ENCODE measurements at places on chromosomes 4 and X.

GRCh38 chrX:13428053-13428786 lies 108.4 kb upstream of the ATXN3L start:
- no peak for DNase-seq

- no peak for DNase-seq
Observed at GRCh38 chrX:73922856-73923455, 360.0 kb downstream of the CHIC1 start.

DNA sequence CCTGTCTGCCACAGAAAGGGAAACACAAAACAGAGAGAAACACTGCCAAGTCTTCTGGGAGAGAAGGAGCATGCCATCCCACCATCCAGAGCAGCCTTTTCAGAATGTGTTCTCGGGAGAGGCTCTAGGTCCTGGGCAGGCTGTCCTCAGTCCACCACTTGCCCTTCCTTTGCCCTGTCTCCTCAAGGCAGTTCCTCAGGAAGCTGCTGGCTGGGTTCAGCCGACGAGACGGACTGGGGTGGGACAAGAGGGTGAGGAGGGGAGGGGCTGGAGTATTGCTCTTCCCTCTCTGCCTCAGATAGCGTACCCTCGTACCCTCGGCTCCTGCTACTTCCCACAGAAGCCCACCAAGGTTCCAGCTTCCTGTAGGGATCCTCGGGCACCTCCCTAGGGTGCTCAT lies 26.6 kb upstream of the LGI2 start:
- no peak for DNase-seq

DNA sequence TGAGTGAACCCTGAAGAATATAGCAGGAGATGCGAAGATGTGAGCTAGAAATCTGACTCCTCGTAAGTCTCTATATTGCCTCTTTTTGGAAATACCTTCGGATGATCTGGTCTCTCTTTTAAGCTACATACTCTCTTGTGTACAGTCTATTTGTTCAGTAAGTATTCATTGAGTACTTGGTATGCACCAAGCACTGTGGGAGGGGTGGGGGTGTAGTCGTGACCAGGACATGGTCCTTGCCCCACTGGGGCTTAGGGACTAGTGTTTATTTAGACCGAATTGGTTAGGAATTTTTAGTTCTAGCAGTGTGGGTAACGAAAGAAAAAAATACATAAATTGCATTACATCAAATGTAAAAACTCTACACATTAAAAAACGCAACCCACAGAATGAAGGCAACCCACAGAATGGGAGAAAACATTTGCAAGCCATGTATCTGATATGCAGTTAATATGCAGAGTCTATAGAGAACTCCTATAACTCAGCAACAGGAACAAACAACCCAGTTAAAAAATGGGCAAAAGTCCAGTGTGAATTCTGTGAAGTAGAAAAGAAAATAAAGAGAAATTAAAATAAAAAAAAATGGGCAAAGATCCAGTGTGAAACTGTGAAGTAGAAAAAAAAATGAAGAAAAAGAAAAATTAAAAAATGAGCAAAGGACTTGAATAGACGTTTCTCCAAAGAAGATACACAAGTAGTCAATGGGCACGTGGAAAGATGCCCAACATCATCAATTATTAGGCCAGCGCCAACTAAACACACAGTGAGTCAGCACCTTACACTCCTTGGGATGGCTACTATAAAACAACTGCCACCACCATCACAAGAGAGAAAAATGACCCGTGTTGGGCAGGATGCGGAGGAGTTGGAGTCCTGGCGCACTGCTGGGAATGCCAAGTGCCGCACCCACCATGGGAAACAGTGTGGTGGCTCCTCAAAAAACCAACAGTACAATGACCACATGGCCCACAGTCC lies 43.8 kb downstream of the RGS12 start:
- no peak for DNase-seq

- peak; percentile 48 for DNase-seq
Observed at GRCh38 chrX:136687457-136687856, 39.5 kb downstream of the CD40LG start.

GRCh38 chr4:36676139-36677050 lies 395.0 kb downstream of the DTHD1 start:
- no peak for DNase-seq

DNA sequence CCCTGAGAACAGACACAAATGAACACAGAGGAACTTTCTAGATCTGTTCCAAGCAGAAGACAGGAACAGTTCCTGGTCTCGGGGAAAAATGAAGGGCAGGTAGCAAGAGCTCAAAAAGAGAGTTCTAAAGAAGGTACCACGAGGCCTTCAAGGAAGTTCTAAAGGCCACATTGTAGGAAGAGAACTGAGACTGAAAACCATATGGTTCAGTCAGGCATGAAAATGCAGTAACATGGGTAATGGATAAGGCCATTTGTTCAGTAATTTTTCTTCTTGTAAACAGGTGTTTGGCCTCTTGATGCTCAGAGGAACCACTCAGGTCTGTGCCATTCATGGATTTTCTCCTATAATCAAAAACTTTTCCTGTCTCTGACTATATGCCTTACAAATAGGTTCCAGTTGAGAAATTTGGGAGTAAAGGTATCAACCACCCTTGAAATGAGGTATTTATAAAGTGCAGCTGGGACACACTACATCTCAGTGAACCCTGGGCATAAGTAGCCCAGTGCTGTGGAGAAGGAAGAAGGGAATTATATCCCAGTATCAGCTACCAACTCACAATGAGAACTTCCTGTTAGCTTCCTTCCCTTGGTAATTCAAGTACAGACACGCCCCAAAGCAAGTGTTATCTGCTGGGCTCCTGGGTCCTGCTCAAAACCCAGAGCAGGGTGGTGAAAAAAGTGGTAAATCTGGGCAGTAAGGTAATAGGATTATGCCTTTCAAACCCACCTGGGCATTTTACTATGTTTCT lies 277.9 kb downstream of the KLHL13 start:
- DNase-seq = no peak

DNA sequence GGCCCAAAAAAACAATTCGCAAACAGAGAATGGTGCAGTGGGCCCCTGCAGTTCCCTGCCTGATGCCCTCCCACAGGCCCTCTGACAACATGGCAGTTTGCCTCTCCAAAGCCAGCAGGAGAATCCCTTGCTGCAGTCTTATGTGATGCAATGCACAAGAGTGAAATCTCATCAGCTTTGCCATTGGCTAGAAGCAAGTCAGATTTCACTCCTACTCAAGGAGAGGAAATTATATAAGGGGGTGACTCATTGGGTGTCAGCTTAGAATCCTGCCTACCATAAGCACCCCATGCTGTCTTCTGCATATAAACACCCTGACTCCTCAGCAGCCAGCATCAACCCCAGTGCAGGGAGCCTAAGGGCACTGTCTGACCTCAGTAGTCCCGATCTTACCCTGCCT lies 157.3 kb upstream of the LDB2 start:
- no peak for DNase-seq

Data from CD4-positive, alpha-beta T cell treated with Interleukin-12 subunit alpha and Interleukin-12 subunit beta, for 1 hour (primary cell).